ENCODE measurements at places on chromosomes 5 and 9.

DNA sequence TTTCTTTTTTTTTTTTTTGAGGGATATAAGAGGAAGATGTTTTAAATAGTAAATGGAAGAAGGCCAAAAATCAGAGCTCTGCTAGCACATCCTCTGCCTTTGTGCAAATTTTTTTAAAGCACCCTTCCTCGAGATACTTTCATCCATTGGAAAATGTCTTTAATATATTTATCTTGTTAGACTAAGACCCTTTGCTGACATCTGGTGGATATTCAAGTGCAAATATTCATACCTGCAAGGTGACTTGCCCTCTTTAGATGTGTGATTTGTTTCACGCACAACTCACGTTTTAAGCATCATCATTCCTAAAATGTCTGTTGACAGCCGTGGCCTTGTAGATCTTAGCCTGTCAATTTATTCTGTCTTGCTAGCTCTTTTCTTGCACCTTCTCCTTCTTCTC, 258.5 kb downstream of the AGTPBP1 start:
- no peak for DNase-seq

- no peak for DNase-seq
Observed at GRCh38 chr9:15280647-15281046, 26.4 kb downstream of the TTC39B start.

DNA sequence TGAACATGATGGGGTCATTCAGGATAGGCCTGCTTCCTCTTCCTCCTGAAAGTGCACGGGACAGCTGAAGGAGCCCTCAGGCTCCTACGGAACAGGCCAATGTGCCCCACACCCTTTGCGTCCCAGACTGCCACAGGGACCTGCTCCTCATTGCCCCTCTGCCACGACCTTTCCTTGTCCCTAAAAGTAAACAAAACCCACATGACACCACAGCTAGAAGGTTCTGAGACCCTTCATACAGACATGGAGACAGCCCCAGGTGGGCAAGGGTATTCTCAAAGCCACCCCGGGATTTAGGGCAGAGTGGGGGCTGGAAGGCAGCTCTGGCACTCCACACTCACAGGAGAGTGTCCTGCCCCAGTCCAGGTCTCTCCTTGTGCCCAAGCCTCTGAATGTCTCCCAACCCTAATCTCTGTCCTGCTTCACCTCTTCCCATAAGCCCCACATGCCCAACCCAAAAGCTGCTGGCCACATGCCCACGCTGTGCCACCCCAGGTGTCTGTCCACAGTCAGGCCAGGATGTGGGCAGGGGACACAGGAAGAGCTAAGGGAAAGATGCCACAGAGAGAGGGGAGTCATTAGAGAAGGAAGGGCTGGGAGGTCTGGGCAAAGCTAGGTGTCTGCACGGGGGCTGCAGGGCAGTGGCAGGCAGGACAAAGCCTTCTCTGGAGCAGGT, 800 bp downstream of the AMBP start:
- no peak for DNase-seq

DNA sequence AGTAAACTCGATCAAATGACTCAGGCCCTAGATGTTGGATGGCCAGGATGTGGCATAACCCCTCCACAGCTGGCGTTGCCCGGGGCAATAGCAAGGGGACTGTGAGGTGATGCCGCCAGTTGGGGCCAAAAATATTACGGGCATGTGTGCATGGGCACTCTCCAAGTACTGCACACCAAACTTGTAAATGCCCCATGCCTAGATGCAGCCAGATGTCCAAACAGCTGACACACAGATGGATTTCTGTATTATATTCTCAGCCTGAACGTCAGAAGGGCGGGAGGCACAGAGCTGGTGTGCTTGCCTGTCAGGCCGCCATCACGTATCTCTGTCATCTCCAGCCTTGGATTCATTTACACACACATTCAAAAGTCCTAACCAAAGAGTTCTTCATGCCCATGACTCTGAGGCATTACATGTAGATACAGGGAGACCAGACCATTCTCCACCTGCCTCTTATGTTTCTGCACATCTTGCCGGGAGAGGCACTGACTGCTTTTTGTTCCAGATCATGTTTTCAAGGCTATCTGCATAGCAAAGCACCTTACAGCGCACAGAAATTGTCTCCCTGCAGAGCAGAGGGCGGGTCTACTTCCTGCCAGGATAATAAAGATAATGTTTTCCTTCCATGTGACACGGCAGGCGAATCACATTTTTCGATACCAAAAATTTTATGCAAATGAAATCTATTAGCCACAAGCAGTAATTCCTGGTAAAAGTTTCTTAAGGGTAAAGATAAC, 200.9 kb upstream of the ADAMTS16 start:
- no peak for DNase-seq

GRCh38 chr9:78033870-78034269, 2.3 kb upstream of the GNAQ start:
- no peak for DNase-seq

GRCh38 chr5:55188656-55189540, 15.9 kb upstream of the CDC20B start:
- no peak for DNase-seq

DNA sequence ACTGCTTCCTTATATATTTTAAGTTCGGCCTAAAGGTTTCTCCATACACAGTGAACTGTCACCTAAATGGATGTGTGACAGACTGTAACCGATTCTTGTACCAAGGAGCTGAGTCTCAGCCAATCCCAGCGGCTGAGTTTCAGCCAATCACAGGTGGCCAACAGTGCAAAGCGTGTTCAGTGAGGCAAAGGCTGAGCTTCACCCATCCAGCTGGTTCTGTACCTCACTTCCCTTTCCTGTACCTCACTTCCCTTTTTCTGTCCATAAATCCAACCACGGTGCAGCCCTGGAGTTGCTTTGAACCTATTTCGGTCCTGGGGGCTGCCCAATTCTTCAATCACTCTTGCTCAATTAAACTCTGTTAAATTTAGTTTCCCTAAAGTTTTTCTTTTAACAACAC, 15.7 kb upstream of the TBC1D9B start:
- no peak for DNase-seq

DNA sequence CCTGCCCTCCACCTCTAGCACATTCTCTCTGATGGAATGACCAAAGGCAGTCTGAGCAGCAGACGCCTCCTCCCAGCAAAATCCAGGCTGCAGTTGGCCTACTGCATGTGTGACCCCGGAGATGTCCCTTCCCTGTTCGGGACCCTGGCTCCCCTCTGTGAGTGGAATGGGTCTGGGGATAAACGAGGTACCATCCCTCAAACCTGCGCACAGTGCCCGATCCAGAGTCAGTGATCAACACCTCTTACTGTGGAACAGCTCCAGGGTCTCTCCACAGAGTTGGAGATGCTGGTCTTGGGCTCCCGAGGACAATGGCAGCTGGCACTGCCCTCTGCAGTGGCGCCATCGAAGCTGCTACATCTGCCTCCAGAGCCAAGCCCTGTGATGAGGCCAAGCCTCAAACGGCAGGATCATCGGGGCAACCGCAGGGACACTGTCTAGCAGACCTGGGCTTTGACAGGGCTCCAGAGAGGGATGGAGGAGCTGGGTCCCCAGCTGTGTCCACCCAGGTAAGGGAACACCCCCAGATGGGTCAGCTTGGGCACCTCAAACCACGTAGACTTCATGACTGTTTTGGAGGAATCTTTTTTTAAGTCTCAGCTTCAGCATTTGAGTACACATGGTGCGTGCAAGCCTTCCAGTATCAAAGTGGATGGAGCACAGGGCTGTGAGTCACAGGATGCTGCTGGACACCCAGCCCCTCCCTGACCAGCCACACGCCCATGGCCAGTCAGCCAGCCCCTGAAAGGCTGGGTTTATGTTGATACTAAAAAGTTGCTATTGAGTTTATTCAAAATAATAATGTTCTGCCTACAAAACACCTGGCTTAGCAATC, 13.0 kb downstream of the MED10 start:
- DNase-seq: no peak

DNA sequence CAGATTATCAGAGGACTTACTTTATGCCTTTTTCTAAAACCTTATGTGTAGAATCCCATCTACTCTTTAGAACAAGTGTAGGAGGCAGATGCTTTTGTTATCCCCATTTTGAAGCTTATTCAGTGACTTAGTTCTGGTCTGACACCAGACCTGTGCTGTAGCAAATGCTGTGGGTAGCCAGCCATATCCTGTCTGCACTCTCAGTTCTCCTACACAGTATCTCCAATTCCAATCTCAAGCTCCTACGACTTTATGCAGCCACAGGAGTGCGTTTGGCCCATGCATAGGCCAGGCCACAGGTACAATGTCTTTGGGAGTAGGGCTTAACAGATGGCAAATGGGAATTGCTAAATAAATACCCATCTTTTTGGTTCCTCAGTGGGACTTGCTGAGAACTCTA, 292.6 kb downstream of the MCTP1 start:
- no peak for DNase-seq

DNA sequence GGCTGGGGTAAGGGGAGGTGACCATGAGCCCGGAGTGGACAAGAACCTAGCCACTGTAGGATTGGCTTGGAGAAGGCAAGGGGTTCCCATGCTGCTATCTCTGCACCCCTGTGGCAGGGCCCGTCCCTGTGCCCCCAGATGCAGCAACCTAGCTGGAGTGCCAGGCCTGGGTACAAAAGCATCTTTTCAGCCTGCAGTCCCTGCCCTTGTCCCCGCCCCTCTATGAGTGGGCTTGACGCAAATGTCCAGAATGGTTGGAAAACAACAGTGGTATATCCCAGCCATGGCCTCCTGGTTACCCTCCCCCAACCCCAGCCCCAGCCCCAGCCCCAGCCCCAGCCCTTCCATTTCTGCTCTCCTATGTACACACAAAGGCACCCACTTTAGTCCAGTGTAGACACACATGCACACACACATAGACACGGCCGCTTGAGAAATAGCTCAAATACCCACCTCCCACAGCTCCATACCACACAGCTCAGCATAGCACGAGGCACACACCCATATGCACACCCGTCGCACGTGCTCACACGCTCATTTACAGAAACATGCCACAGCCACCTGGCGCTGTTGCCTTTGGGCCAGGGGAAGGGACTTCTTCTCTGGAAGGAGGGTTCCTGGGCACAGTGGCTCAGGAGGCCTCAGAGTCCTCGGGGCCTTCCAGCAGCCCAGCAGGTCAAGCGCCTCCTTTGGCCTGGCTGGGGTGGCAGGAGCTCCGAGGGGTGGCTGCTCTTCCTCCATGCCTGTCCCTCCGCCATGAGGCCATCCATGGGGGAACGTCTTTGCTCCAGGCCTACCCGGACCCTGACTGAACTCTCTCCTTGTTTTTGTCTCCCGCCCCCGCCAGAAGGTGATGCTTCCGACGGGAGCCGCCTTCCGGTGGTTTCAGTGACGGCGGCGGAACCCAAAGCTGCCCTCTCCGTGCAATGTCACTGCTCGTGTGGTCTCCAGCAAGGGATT, 34.1 kb downstream of the CXXC5 start:
- no peak for DNase-seq

GRCh38 chr5:171697221-171698102, 88.2 kb upstream of the SMIM23 start:
- DNase-seq: no peak

GRCh38 chr5:180690562-180690961, 41.2 kb upstream of the FLT4 start:
- no peak for DNase-seq

GRCh38 chr5:144356489-144356888, 185.8 kb downstream of the KCTD16 start:
- no peak for DNase-seq

GRCh38 chr9:113963017-113963620, 87.0 kb downstream of the ZNF618 start:
- DNase-seq: no peak

All from T1000 (cell line).